Body of pancreas (tissue), 4 donors: ENCODE measurements at places on chromosomes 6 and 20. TPM values are rescaled to one million over a fixed set of nuclear protein-coding genes. Genes with fewer than 3 reads are reported as not detected.

The SCUBE3 gene
- total RNA-seq = not detected

The LPA gene
- total RNA-seq = 3.6 TPM

The ENPP3 gene
- not detected for total RNA-seq

The PNPLA1 gene
- not detected for total RNA-seq

The KIAA1586 gene
- 6.0 TPM for total RNA-seq

The CPNE5 gene
- not detected for total RNA-seq

DNA sequence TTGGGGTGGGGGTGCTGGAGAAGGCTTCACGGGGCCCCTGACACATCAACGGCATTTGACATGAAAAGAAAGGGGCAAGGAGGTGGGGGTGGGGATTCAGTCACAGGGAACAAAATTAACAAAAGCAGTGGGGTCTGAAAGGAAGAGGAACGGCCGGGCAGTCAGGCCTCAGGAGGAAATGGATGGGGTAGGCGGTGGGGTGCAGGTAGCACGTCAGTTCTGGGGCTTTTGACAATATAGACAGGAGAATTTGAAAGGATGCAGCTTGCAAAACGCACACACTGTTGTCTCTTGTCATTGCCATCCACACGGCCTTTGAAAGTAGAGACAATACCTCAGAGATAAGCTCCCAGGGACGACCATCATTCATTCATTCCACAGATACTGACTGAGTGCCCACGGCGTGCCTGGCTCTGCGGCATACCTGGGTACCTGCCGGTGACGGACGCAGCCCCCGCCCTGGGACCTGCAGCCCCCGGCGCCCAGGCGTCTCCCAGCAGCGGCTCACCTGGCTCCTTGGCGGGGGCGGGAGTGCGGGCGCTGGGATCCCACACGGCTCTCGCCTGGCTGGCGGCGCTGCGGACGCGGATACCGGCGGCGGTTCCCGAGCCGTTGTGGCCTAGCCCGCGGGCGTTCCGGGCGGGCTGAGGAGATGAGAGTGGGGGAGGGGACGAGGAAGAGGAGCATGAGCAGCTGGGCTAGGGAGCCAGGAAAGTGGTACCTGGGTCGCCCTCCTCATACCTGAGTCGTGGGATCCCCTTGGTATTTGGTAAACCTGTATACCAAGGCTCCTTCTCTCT is at the start of gene SLC26A8:
Gene SLC26A8 (minus strand): TSS at position 646 of the 800 bp plus-strand sequence. CDS start 4,934 bp downstream, outside the sequence.
- no peaks in the 10 kb centered on the region for H3K36me3 ChIP-seq
- DNase-seq = no peak
- H3K27ac ChIP-seq = no peak within 1 kb of the TSS
- H3K27me3 ChIP-seq = no peaks in the 10 kb centered on the region
- no peaks in the 10 kb centered on the region for H3K4me1 ChIP-seq
- H3K4me3 ChIP-seq = no peak within 1 kb of the TSS

- H3K27me3 ChIP-seq = no peaks in the 10 kb centered on the region
- H3K4me1 ChIP-seq = peaks cover 13% of the 10 kb centered on the region
- H3K4me3 ChIP-seq = no peak overlapping the region
- H3K27ac ChIP-seq = no peak overlapping the region
Measured at GRCh38 chr20:6599876-6600735, 167.4 kb upstream of the BMP2 start.

DNA sequence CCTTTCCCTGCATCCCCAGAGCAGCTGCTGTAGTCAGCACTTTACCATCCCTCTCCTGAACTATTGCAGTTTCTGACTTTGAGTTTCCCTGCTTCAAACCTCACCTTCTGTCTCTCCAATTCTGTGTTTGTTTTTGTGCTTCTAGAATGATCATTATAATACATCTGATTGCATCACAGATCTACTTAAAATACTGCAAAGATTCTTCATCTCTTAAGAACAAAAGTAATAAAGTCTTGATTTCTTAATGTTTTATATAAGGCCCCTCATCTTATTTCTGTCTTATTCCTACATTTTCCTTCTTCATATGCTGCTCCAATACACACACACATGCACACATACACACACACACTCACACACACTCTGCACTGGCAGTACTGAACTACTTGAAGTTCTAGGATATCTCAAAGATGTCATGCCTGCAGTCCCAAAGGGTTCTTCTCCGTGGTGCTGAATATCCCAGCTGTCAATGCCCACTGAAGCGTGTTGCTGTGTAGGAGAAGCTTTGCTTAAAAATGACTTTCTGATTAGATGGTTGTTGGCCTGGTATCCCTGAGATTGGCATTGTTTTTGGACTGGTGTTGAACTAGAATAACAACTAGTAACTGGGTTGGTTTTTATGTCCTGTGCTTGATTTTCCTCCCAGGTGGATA is 97.2 kb downstream of the MAP3K4 start:
- no peaks in the 10 kb centered on the region for H3K4me1 ChIP-seq
- H3K4me3 ChIP-seq = no peak overlapping the region
- no peaks in the 10 kb centered on the region for H3K27me3 ChIP-seq
- no peaks in the 10 kb centered on the region for H3K36me3 ChIP-seq
- DNase-seq = no peak

DNA sequence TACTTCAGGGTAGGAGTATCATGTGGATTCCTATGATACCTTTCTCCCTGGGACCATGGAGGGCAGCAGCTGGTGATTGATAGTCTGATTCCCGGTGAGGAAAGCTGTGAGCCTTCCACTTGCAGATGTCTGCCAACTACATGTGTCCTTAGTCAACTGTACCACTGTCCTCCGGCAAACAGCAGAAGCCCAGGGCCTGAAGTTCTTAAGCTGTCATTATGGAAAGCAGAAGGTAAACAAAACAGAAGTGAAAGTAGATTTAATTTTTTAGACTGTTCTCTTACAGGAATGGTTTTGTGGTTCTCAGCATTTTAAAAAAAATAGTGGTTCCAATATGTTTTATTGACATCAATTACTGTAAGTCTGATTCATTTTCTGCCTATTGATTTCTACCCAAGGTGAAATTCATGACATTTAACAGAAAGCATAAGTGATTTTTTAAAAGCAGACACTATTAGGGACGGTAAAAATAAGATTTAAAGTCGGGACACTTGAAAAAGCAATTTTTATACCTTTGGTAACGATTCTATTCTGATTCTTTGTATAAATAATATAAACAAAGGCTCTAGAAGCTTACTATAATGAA is 36.6 kb downstream of the PTPN1 start:
- no peaks in the 10 kb centered on the region for H3K27me3 ChIP-seq
- H3K4me1 ChIP-seq = peaks cover 15% of the 10 kb centered on the region
- no peak overlapping the region for H3K27ac ChIP-seq
- no peak for DNase-seq

DNA sequence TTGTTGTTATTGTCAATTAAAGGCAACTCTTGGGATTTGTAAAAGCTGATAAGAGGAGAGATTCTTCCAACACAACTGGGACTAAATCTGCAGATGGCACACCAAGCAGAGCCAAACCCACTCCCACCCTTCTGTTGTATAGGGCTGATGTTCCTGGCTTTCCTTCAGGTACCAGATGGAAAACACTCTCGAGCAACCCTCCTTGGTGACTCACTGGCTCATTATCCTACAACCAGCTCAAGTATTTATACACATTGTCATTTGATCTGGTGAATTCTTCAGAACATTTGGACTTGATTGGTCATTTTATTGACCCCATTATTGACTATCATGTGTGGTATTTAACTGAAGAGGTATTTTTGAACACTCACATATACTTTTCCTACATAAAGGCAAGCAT is 190.3 kb upstream of the PCSK2 start:
- no peaks in the 10 kb centered on the region for H3K27me3 ChIP-seq
- H3K36me3 ChIP-seq = no peaks in the 10 kb centered on the region
- H3K4me1 ChIP-seq = no peaks in the 10 kb centered on the region
- no peak overlapping the region for H3K27ac ChIP-seq
- H3K4me3 ChIP-seq = no peak overlapping the region

GRCh38 chr6:101994521-101994920 is 601.0 kb downstream of the GRIK2 start:
- H3K36me3 ChIP-seq = no peaks in the 10 kb centered on the region
- no peaks in the 10 kb centered on the region for H3K27me3 ChIP-seq
- no peaks in the 10 kb centered on the region for H3K4me1 ChIP-seq
- H3K4me3 ChIP-seq = no peak overlapping the region
- no peak overlapping the region for H3K27ac ChIP-seq
- DNase-seq = no peak

- H3K4me3 ChIP-seq = no peak overlapping the region
- H3K4me1 ChIP-seq = no peaks in the 10 kb centered on the region
- H3K27me3 ChIP-seq = no peaks in the 10 kb centered on the region
- H3K27ac ChIP-seq = no peak overlapping the region
Measured at GRCh38 chr20:24491041-24491756, 21.8 kb downstream of the SYNDIG1 start.

- H3K27me3 ChIP-seq = no peaks in the 10 kb centered on the region
- no peak overlapping the region for H3K4me3 ChIP-seq
- H3K36me3 ChIP-seq = no peaks in the 10 kb centered on the region
Measured at GRCh38 chr6:56815436-56815835, 139.5 kb upstream of the BEND6 start.

DNA sequence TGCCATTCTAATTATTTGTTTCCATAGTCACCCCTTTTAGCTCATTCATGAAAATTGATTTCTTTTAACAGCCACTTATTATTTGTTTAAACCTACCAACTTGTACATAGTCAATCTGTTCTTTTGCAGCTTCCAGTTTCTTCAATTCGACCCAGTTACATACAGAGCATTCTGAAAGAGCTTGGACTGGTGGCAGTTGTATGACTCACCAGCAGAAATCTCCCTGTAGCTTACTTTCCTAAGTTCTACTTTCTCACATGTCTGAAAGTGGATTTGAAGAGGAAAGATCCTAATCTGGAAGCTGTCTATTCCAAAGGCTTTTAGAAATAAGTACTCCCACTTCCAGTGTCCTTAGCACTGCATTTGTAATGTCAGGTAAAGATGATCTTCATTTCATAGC is 447.9 kb downstream of the HTR1B start:
- no peak overlapping the region for H3K4me3 ChIP-seq
- H3K4me1 ChIP-seq = no peaks in the 10 kb centered on the region
- H3K36me3 ChIP-seq = no peaks in the 10 kb centered on the region

GRCh38 chr6:50862176-50862575 is 43.5 kb downstream of the TFAP2B start:
- H3K27ac ChIP-seq = no peak overlapping the region
- H3K27me3 ChIP-seq = no peaks in the 10 kb centered on the region
- no peaks in the 10 kb centered on the region for H3K4me1 ChIP-seq
- no peaks in the 10 kb centered on the region for H3K36me3 ChIP-seq
- DNase-seq = no peak

DNA sequence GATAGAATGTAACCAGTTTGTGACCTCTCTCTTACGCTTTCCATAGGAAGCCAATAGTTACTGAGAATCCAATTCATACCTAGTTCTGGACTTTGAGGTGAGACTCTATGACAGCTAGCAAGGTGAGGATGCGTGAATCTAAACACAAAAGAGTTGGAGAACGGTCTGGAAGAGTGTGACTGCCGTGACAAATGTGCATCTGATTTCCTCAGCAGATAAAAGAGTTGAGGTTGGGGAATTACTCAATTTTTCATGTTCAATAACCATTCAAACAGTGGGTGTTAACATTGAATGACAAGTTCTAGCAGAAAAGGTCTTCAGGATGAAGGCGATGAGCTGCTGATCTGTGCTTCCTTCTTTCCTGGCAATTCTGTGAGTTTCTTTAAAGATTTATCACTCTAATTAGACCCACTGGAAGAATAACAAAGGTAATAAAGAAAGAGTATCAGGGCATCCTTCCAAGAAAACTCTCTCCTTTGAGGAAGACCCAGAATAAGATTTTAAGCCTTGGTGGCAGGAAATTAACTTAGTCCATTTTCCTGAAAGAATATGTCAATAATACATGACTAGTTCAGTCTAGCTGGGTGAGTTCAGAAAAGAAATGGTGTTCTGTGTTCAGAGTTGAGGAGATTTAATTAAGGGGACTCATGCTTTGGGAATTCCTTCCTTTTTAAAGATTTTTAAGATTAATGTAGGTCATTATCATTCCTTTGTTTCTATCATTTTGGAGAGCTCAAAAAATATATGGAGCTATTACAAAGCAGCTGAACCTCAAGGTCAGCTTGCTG is 24.5 kb downstream of the KIF3B start:
- peak overlapping the region; percentile 21 for H3K27ac ChIP-seq
- H3K4me1 ChIP-seq = peaks cover 55% of the 10 kb centered on the region

DNA sequence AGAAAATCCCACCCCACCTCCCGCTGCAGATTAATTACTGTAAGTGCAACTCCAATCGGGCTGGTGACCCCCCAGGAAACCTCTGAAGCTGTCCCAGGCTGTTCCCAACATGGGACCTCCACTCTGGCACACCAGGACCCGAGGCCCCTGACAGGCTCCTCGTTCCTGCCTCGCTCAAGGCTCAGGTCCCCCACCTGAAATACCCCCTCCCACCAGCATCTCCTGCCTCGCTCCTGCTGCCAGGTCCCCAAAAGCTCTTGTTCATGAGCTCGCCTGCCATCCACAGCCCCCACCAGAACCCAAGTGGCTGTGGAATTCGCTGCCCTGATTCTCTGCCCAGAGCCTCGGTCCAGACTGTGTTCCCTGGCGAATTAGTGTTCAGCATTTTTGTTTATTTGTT is 26.1 kb downstream of the NPEPL1 start:
- H3K4me1 ChIP-seq = no peaks in the 10 kb centered on the region
- no peak overlapping the region for H3K27ac ChIP-seq
- no peaks in the 10 kb centered on the region for H3K27me3 ChIP-seq
- no peaks in the 10 kb centered on the region for H3K36me3 ChIP-seq

DNA sequence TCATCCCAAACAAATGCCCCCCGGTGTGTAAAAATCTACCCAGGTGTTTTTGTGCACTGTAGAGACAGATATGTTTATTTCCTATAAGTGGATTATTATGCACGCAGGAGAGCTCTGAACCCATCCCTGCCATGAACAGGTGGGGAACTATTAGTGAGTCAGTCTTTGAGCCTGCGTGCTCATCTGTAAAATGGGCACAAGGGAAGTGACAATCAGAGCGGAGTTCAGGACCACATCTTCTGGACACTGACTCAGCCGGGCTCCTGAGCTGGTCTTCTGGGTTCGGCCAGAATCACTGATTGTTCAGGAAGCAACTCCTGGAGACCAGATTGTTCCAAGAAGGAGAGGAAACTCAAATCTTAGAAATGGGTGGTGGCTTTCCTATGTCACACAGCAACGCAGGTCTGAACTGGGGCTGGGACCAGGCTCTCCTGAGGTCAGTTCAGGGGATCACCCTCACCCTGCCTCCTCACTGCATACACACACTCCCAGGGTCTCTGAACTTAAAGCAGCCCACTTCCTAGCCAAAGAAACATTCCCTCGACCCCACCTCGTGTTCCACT is 27.3 kb upstream of the TGM2 start:
- no peak for DNase-seq
- no peaks in the 10 kb centered on the region for H3K27me3 ChIP-seq
- H3K4me1 ChIP-seq = no peaks in the 10 kb centered on the region
- H3K36me3 ChIP-seq = no peaks in the 10 kb centered on the region
- no peak overlapping the region for H3K4me3 ChIP-seq

DNA sequence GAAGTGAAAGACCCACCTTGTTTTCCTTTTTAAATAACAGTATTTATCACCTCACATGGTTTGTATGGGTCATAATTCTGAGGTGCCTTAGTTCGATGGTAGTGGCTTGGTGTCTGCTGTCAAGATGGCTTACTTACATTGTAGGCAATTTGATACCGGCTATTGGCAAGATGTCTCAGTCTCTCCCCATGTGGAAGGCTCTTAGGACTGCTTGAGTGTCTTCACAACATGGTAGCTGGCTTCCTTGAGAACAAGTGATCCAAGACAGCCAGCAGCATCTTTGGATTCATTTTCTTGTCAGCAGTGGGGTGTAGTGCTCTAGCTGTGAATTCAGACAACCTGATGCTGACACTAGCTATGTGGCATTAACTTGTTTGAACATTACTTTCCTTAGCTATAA is 70.1 kb downstream of the CBFA2T2 start:
- H3K36me3 ChIP-seq = no peaks in the 10 kb centered on the region
- no peaks in the 10 kb centered on the region for H3K27me3 ChIP-seq
- no peak overlapping the region for H3K27ac ChIP-seq
- DNase-seq = no peak

- H3K27me3 ChIP-seq = no peaks in the 10 kb centered on the region
- no peak for DNase-seq
- H3K27ac ChIP-seq = no peak overlapping the region
- H3K36me3 ChIP-seq = no peaks in the 10 kb centered on the region
Measured at GRCh38 chr6:71454056-71454455, 165.4 kb downstream of the OGFRL1 start.
